Stimulated activated CD8-positive, alpha-beta memory T cell treated with anti-CD3 and anti-CD28 coated beads, Interleukin-7, amount 100 ng/mL, for 1 hour (primary cell): ENCODE measurements at places on chromosomes 4 and X.

- peak; percentile 36 for DNase-seq
These were observed 78.8 kb upstream of the BCOR start for GRCh38 chrX:40176351-40177116.

- DNase-seq: no peak
These were observed 81.9 kb upstream of the PDHA2 start for GRCh38 chr4:95758001-95758400.

DNA sequence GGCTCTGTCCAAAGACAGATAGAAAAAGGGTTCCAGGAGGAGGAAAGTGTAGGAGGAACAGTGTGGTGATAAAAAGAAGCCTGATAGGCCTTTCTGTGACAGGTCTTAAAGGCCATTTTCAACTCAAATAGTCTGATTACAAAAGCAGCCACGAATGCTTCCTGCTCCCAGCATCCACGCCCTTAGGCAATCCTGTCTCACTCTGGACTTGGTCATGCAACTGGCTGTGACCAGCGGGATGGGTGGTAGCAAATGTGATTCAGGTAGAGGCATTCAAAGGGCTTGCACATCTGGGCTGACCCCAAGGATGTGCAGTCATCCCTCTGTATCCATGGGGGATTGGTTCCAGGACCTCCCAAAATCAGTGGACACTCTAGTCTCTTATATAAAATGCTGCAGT lies 14.4 kb upstream of the SEPSECS start:
- DNase-seq: no peak

GRCh38 chr4:116585246-116585645 lies 500.1 kb downstream of the TRAM1L1 start:
- DNase-seq: no peak

GRCh38 chrX:74344280-74344622 lies 40.3 kb downstream of the ZCCHC13 start:
- no peak for DNase-seq

- DNase-seq: no peak
These were observed 6.6 kb downstream of the IBSP start for GRCh38 chr4:87805971-87806370.

- no peak for DNase-seq
These were observed 4.2 kb upstream of the PYURF start for GRCh38 chr4:88527787-88528186.

- no peak for DNase-seq
These were observed 724.6 kb downstream of the CENPC start for GRCh38 chr4:66820681-66821080.

GRCh38 chr4:27084685-27085361 lies 224.2 kb downstream of the STIM2 start:
- no peak for DNase-seq

GRCh38 chrX:117038918-117039440 lies 576.2 kb upstream of the CT83 start:
- no peak for DNase-seq

DNA sequence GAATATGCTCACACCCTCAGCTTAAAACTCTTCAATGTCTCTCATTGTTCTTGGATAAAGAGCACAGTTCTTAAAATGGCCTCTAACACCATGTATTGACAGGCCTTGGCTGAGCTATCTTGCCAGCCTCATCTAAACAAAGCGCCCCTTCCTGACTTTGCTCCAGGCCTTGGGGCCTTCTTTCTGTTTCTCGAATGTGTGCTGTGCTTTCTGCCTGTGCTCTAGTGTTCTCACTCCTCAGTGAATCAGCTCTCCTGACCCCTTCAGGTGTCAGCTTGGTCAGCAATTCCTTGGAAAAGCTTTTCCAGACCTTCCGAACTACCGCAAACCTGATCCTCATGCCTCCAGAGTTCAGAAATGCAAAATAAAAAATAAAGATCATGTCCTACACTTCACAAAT lies 346.3 kb upstream of the FSTL5 start:
- no peak for DNase-seq

DNA sequence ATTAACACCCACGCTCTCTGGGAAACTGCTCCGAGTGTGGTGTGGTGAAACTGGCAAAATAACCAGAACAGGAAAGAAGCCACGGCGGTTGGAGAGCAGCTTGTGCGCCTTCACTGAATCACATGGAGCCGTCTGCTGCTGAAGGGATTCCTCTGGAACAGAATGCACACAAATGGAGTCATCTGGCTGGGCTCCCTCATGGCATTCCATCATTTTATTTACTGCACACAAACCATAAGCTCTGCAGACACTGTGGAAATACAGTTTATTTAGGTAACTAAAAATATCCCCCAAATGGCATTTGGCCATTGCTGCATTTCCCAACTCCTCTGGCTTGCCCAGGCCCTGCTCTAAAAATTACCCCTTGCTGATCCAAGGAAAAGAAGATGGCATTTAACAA lies 187.0 kb upstream of the S100G start:
- no peak for DNase-seq

DNA sequence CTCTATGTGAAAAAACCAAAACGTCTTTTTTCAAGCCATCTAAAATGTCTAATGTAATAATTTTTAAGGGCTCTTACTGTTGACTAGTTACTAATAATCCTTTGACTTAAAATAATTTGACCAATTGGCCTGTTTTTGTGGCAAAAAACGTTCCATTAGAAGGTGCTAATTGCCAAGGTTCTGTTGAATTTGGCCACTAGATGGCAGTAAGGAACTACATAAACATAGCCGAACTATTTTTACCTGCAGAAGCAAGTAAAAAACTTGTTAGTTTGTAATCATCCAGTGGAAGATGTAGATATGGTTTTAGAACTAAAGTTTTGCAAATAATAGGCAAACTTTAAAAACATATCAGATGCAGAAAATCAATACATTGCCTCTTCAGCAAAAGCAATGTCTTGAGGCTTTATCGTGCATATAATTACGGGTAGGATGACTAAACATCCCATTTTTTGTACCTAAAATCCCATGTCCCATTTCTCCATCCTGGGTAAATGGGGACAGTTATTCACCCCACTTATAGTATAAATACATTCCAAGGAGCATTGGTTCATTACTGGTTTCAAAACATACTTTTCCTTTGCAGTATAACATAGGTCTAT lies 57.6 kb downstream of the PROM1 start:
- DNase-seq: no peak
